ENCODE measurements at places on chromosomes 2 and 18. TPM values are rescaled to one million over a fixed set of nuclear protein-coding genes. Genes with fewer than 3 reads are reported as not detected.

DNA sequence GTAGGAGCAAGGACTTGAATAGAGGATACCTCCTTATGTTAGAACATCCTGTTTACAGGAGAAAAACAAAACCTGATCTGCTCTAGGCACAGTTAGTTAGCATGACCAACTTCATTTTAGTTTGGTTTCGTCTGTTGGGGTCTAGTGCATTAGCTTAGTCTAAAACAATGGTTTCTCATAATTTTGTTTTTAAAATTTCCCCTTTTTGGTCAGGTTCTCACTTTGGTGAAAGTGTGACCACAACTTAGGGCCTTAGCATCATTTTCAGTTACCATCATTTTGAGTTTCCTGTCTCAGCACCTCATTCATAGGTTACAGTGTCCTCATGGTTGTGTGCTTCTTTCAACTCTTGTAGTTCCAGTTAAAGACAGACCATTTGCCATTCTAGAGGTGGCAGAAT lies 1277.0 kb upstream of the SLC39A10 start:
- no peak for DNase-seq

GRCh38 chr2:231057590-231057989 lies 923 bp downstream of the PSMD1 start:
- DNase-seq = no peak

DNA sequence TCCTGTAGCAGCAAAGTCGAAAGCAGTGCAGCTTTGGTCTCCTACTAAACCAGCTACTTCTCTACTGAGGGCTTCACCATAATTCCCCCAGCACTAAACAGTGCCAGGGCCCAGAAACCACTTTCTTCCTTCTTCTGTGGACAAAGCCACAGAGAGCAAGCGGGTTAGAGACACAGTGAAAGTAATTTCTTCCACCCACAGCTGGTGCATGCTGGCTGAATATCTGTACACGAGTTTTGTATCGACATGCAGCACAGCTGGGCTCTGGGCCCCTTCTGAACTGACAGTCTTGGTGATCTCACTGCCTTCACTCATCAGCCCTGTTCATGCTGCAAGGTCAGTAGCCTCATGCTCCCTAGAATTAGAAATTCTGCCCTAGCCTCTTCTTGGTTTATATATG lies 74.0 kb upstream of the SULT1C3 start:
- no peak for DNase-seq

DNA sequence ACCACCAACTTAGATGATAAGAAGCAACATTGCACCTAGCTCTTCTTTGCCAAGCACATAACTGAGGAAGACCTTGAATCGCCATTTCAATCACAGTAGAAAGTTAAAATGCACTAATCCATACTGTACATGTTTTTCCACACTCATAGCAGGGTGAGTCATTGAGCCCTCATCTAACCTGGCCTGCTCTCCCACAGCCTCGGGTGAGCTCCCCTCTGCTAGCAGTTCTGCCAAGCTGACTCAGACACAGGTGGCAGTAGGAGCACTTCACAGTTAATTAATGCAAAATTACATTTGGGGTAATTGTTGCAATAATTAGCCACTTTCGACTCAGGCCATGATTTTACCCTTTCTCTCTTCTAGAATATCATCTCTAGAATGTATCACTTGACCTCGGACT lies 1632.8 kb upstream of the CELF4 start:
- DNase-seq = no peak

- no peak for DNase-seq
Measured at GRCh38 chr2:219688560-219689445, 61.4 kb downstream of the SLC4A3 start.

DNA sequence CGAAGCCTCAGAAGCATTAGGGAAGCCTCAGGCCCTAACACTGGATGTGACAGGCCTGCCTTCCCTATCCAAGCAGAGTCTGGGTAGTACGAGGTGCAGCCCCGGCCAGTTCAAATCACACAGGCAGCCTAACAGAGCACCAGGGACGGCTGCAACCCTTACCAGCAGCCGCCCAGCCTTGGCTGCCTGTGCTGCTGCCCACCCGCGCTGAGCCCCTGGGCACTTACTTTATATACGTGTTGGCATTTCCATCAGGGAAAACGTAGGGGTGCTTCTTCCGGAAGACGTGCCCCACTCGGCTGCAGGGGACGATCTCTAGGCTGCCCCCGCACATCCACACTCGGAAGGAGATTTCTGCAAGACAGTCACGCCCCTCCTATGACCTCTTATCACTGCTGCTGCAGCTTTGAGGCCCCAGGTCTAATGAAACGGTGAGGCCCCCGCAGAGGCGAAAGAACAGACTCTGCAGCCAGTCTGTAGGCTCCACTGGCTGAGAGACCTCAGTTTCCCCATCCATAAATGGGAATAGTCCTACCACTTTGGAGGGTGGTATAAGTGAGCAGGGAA lies 124.7 kb upstream of the CAPN13 start:
- DNase-seq = no peak

GRCh38 chr2:235658351-235659174 lies 164.7 kb downstream of the AGAP1 start:
- DNase-seq = peak; percentile 77

- DNase-seq = no peak
Measured at GRCh38 chr2:69553991-69554390, 89.5 kb downstream of the AAK1 start.

DNA sequence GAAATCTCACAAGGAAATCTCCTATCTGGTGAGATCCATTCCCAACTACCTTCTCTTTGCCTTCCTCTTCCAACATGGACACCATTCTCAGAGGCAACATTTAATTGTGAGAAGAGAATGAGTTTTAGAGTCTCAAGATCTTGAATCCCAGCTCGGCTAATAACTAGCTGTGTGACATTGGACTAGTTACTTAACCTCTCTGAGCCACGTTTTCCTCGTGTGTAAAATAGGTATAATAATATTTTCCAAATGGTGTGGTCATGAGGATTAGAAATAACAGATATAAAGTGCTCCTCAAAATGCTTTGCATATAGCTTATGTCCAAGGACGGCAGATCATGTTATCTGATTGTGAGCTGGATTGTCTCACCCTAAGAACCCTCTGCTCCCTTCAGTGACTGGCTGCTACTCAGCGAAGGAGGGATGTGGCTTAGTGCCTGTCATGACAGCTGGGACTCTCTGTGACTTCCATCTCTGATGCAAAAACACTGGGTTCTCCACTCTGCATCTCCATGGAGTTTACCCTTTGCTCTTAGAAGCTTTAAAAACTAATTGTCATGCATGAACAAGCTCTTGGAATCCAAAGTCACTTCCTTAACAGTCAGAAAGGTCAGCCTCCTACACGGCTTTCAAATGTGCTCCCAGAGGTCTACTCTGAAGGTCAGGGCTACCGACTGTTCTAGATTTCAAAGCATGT lies 38.4 kb upstream of the MRPL19 start:
- DNase-seq = peak; percentile 42

- no peak for DNase-seq
Measured at GRCh38 chr2:37405781-37406180, 61.4 kb downstream of the QPCT start.

DNA sequence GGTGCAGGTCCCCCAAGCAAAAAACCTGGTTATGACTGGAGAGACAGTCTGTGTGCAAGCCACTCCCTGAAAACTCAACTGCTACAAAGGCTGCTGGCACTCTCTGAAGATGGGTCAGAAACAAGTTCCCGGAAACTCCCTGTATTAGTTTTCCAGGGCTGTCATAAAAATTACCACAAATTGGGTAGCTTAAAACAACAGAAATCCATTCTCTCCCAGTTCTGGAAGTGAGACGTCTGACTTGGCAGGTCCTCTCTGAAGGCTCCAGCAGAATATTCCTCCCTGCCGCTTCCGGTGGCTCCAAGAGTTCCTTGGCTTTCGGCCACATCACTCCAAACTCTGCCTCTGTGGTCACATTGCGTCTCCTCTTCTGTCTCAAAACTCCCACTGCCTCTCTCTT lies 30.1 kb upstream of the SERPINE2 start:
- DNase-seq = peak; percentile 11

- DNase-seq = no peak
Measured at GRCh38 chr18:55444536-55444935, 143.5 kb downstream of the TCF4 start.

DNA sequence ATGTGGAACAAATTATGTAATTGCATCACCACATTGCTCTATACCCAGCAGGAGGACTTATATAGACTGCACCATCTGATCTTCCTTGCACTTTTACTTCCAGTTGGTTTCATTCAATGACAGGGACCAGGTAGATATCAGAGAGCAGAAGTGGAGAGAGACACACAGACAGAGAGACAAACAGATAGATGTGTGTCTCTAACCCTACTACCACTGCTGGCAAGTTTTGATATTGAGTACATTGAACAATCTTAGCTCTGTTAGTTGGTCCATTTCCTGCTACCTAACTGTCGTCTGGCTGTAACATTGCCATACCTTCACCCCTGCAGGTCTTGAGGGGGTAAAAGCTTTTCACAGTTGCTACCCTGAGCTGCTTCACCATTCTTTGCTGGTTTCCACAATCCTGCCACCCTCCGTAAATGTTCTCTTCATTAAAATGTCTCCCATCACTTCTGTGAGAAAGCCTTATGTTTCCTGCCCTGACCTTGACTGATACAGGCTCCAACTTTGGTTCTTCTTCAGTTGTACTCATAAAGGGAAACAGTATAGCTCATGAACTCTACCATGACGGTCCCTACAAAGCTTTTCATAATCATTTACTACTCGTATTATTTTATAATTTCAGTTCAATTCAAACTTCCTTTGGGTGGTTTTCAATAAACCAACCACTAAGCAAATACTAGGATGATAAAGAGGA lies 62.3 kb upstream of the ITGA4 start:
- DNase-seq = no peak

DNA sequence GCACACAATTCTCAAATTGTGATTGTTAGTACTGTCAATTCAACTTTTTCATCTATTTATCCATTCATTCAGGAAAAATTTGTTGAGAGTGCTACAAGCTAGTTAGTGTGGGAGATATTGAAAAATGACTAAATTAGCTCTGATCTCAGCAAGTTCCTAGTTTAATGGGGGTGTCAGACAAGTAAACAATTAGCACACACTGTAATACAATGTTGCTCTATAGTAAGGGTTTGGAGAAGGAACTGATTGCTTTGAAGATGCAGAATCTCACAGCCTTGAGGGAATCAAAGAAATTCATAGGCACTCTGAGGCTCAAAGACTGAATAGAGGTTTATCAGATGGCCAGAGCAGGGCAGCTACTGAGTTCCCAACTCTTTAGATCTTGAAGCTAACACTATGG lies 6.8 kb upstream of the CCNYL1 start:
- no peak for DNase-seq

- no peak for DNase-seq
Measured at GRCh38 chr2:217372794-217373193, 512.9 kb upstream of the TNP1 start.

DNA sequence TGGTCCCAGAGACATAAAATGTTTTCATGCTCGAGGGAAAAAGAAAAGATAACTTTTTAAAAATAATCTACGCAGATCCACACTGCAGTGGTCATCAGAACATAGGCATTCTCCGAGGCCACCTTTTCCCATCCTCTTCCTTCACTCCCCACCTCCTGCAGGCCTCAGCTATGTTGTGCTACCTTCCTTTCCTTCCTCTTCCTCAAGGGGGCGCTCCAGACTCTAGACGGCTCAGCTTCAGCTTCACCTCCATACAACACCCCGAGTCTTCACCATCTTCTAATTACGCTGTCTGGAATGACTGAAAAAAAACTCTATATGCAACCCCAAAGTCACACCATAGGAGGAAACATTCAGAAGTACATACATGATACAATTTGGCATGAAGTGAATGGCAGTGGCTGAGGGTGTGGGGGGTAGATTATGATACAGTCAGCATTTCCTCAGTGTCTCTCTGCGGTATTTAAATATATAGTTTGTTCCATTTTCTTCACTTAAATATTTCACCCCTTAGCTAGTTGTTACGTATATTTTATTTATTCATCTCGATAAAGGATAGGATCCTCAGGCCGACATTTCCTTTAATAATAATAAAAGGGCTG lies 583.6 kb downstream of the IRS1 start:
- DNase-seq = peak; percentile 75

- DNase-seq = peak; percentile 25
Measured at GRCh38 chr2:24926602-24927252, 6.7 kb upstream of the ADCY3 start.

DNA sequence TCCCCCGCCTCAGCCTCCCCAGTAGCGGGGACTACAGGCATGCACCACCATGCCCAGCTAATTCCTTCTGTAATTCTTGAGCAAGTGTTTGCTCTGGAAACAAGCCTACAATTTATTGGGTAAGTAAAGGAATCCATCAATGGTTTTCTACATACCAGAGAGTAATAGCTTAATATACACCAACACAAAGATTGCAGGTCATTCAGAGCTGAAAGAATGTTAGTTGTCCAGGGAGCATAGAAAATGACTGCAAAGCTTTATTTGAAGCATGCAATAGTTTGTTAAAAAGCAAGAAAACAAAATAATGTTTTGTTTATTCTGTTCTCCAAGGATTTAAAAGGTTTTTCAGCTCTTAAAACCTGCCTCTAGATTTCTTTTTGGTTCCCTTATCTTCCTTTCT lies 5.6 kb downstream of the IDH1 start:
- DNase-seq = no peak

GRCh38 chr2:118225666-118226065 lies 137.4 kb downstream of the INSIG2 start:
- no peak for DNase-seq

- no peak for DNase-seq
Measured at GRCh38 chr2:172408143-172408766, 19.1 kb upstream of the ITGA6 start.

GRCh38 chr2:69615078-69615625 lies 28.4 kb downstream of the AAK1 start:
- no peak for DNase-seq

DNA sequence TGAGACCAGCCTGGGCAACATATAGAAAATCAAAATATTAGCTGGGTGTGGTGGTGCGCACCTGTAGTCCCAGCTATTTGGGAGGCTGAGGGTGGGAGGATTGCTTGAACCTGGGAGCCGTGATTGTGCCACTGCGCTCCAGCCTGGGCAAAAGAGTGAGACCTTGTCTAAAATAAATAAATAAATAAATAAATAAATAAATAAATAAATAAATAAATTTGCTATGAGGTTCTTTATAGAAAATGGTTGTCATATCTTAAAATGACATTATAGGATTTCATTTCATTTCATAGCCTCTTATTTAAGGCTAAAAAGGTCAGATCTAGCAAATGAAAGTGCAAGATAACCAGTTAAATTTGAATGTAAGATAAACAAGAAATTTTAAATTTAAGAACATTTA lies 193.0 kb downstream of the NAPG start:
- no peak for DNase-seq

The BOLL gene
- total RNA-seq = not detected

The TUBA3E gene
- total RNA-seq = not detected

The MYCN gene
- 8.1 TPM for total RNA-seq

The ZSWIM2 gene
- total RNA-seq = not detected

The INSIG2 gene
- 22.8 TPM for total RNA-seq

The EGR4 gene
- not detected for total RNA-seq

The TUBB8B gene
- total RNA-seq = not detected

The POMC gene
- 9.9 TPM for total RNA-seq

The SCN7A gene
- 3.0 TPM for total RNA-seq

The ATIC gene
- 27.0 TPM for total RNA-seq

The RPRM gene
- not detected for total RNA-seq

The CRYBA2 gene
- not detected for total RNA-seq

The PAX8 gene
- 1,791 TPM for total RNA-seq

The ANKRD62 gene
- total RNA-seq = not detected

The RUFY4 gene
- total RNA-seq = not detected

The LRRC30 gene
- not detected for total RNA-seq
